ENCODE measurements at places on chromosomes 4 and X.

DNA sequence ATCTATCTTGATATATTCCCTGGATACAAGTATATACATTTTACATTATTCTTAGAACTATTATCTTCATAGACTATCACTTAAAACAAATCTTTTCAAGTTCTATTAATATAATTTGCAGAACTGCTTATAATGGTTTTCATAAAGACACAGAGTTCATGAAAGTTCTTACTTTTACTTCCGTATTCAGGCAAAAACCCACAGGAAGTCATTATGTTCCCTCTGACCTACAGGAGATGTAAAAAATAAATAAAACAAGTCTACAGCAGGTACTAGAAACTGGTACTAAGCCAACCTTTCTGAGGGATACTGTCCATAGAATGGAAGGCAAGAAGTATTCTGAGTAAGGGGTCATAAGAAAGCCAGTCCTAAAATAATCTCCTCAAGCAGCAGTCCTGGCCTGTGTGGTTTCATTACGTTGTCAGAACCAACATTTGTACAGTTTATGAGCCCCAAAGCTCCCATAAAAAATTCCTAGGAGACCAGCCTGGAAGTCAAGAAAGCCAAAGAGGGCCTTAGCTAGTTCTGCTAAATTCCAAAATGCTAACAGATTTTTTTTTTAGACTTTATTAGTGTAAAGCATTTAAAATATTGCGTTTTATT, 68.6 kb downstream of the CAMK2D start:
- DNase-seq, result no peak

DNA sequence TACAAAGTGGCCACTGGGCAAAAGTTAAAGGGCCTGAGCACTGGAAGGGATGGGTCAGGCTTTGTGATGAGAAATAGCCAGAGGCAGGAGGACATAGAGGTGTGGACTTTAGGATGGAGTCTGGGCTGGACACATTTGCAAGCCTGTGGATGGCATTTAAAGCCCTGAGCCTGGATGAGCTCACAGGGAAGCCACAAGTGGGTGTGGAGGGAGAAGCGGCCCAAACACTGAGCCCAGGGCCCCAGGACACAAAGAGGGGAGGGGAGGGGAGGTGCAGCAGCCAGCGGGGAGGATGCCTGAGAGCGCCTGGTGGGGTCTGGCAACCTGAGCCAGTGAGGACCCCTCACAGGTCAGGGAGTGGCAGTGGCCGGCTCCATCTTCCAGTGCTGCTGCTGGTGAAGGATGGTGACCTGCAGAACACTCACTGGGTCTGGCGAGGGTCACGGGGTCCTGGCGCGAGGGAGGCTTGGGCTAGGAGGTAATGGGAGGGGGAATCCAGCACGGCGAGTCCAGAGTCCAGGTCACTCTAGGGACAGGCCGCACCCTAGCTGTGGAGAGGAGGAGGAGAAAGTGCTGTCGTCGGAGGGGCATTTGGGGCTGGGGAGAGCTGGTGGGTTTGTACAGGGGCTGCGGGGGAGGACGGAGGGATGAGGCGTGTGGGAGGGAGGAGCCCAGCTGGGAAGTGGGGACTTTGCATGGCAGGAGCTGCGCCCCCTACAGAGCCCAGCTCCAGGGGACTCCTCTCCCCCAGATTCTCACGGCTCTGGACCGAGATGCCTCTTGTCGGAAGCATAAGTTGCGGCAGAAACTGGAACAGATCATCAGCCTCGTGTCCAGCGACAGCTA, 7.0 kb downstream of the LAGE3 start:
- DNase-seq, result no peak

DNA sequence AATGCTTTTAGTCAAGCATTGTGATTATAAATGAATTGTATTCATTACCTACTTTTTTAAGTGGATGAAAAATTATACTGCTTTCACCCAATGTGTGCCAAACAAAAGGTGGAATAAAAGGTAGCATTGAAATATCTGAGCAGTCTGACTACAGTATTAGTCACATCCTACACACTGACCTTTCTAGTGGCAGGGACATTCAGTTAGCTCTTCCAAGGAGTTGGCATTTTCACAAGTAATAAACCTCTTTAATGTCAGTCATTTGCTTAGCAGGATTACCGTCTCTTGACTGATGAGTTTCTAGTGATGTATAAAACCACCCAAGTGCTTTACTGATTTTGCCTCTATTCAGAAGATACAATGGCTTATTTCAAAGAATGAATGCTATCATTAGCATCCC, 687.9 kb downstream of the ARAP2 start:
- DNase-seq, result no peak

GRCh38 chrX:2513121-2513664, 12.4 kb upstream of the DHRSX start:
- no peak for DNase-seq

Measured in T-helper 1 cell (primary cell).